ENCODE measurements at places on chromosomes 16 and 17.

- H3K36me3 ChIP-seq = no peaks in the 10 kb centered on the region
- H3K4me3 ChIP-seq = no peak overlapping the region
- DNase-seq = no peak
- H3K4me1 ChIP-seq = peaks cover 6% of the 10 kb centered on the region
- H3K27ac ChIP-seq = peak overlapping the region; percentile 8
These were observed 20.8 kb downstream of the PIK3R5 start for GRCh38 chr17:8944748-8945147.

DNA sequence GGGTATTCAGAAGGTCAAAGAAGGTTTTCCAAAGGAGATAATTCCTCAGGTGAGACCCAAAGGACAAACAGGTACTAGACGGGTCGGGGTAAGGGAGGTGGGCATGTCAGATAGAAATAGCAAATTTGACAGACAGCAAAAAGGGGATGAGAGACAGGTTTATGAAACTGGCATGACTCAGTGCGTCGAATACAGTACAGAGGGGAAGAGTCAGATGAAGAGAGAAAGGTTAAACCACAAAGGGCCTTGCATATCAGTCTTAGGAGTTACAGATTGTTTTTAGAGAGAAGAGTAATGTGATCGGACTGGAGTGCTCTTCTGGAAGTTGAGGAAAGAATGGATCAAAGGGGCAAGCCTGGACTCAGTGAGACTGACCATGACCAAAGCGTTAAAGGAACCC lies 88.4 kb downstream of the ZZEF1 start:
- H3K27me3 ChIP-seq = no peaks in the 10 kb centered on the region
- H3K4me1 ChIP-seq = no peaks in the 10 kb centered on the region
- no peak for DNase-seq

GRCh38 chr17:58309918-58310259 lies 18.7 kb downstream of the TSPOAP1 start:
- peaks cover 10% of the 10 kb centered on the region for H3K27me3 ChIP-seq
- no peak overlapping the region for H3K27ac ChIP-seq
- no peak overlapping the region for H3K4me3 ChIP-seq

- H3K27me3 ChIP-seq = peaks cover 96% of the 10 kb centered on the region
- no peak overlapping the region for H3K4me3 ChIP-seq
- no peak overlapping the region for H3K27ac ChIP-seq
- DNase-seq = no peak
- H3K4me1 ChIP-seq = no peaks in the 10 kb centered on the region
These were observed 37.8 kb upstream of the LHX1 start for GRCh38 chr17:36899250-36900159.

- H3K4me1 ChIP-seq = peaks cover 33% of the 10 kb centered on the region
- DNase-seq = no peak
- no peak overlapping the region for H3K4me3 ChIP-seq
- no peak overlapping the region for H3K27ac ChIP-seq
- H3K27me3 ChIP-seq = no peaks in the 10 kb centered on the region
These were observed 80.4 kb downstream of the MRM3 start for GRCh38 chr17:862582-862981.

DNA sequence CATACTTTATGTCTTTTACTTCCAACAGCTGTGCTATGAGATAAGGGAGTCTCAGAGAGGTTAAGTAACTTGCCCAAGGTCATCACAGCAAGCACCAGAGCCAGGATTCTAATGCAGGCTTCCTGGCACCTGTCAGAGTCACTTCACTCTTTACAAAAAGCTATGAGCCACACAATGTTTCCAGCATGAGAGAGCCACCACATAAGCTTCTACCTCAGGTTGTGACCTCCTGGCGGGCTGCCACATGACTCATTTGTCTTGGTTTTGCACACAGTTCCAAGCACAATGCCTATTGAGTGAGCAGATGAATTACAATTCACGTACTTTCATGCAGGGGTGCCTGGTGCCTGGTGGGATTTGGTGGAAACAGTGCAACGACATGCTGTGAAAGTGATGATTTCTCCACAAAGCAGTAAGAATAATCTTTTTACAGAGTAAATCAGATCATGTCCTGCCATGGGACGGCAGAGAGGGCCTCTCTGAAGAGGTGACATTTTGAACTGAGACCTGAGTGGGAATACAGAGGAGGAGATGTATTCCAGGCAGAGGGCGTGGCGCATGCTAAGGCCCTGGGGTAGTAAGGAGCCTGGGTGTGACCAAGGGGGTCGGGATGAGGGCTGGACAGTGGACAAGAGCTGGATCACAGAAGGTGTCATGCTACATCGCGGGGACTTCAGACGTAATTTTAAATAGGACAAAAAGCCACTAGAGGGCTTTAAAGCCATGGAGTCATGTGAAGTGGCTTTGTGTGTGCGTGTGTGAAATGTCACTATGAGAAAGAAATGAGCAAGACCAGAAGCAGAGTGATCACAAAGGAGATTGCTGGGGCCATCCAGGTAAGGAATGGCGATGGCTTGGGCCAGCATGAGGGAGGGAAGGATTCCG lies 53.4 kb downstream of the CACNG3 start:
- H3K4me1 ChIP-seq = no peaks in the 10 kb centered on the region
- no peaks in the 10 kb centered on the region for H3K36me3 ChIP-seq
- no peak for DNase-seq
- H3K27me3 ChIP-seq = peaks cover 74% of the 10 kb centered on the region
- H3K27ac ChIP-seq = no peak overlapping the region
- H3K4me3 ChIP-seq = no peak overlapping the region
